ENCODE measurements at places on chromosomes 1 and 21.

GRCh38 chr1:115718011-115718754 is 50.3 kb downstream of the CASQ2 start:
- H3K27me3 ChIP-seq: no peaks in the 10 kb centered on the region
- H3K4me1 ChIP-seq: peaks cover 13% of the 10 kb centered on the region
- DNase-seq: peak; percentile 31
- no peak overlapping the region for H3K27ac ChIP-seq

DNA sequence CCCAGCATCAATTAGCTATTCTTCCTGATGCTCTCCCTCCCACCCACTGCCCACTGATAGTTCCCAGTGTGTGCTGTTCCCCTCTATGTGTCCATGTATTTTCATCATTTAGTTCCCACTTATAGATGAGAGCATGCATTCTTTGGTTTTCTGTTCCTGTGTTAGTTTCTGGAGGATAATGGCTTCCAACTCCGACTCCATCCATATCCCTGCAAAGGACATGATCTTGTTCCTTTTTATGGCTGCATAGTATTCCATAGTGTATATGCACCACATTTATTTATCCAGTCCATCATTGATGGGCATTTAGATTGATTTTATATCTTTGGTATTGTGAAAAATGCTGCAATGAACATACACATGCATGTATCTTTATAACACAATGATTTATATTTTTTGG is 30.2 kb downstream of the DISC1 start:
- no peak overlapping the region for H3K4me3 ChIP-seq
- H3K27ac ChIP-seq: no peak overlapping the region
- H3K4me1 ChIP-seq: no peaks in the 10 kb centered on the region
- H3K36me3 ChIP-seq: no peaks in the 10 kb centered on the region
- DNase-seq: no peak

DNA sequence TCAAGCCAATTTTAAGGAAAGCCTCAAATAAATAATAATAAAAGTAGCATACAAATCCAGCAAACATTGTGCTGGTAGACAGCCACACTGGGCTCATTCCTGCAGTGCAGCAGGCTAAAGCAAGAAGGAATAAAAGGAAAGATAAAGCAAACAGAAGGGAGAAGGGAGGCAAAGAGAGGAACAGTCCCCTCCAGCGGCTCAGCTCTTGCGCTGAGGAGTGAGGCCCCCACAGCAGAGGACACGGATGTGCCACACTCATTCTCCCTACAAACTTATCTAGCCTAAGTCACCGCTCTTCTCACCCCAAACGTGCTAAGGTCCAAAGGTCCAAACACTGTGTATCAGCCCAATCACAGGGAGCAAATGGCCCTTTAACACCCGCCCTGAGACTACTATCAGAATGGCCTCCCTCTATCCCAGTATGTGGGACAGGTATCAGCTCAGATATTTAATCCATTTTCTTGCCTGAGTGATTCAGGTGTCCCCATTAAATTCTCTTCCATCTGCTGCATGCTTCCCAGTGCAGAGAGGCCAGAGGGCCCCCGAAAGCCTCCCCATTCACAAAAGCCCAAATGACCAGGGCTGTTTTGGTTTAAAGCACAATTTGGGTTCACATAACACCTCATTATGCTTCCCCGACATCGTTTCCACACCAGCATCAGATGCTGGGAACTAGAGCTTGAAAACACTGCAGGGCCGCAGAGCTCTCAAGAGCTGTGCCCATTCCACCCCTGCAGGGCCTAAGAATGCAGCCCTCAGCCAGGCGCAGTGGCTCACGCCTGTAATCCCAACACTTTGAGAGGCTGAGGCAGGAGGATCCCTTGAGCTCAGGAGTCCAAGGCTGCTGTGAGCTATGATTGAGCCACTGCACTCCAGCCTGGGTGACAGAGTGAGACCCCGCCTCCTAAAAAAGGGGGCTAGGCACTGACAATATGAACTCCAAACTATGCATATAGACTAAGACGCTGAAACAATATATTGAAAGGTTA is 17.8 kb downstream of the CAPZB start:
- no peaks in the 10 kb centered on the region for H3K27me3 ChIP-seq
- no peak overlapping the region for H3K27ac ChIP-seq
- DNase-seq: no peak

DNA sequence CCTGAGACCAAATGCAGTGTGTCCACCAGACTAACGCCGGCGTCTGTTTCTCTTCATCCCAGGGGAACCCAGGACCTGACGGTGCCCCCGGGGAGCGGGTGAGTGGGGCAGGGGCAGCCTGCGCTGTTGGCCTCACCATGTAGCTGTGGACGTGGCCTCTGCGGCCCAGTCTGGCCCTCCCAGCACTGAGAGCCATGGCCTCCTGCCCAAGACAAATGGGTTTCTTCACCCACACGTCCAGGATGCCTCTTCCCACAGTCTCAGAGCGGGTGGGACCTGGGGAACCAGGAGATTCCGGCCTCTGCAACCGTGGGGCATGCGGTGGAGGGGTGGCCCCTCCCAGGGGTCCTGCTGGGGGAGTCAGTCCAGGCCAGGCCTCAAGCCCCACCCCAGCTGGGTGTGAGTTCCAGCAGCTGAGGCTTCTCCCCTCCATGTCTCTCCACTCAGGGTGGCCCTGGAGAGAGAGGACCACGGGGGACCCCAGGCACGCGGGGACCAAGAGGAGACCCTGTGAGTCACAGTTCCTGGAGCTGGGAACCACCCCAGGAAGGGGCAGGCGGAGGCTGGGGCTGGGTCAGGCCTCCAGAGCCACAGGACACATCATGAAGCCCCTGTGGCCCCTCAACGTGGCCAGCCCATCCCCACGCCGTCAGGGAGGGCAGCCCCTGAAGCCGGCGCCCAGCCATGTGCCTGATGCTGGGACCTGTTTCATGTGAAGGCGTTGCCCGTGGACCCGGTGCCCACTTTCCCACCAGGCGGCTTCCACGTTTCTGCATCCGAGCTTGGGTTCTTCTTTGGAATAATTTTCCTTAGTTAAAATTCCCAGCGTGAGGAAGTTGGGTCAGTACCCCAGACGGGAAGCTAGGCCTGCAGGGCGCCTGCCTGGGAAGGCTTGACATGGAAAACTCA is 11.0 kb downstream of the COL6A1 start:
- no peaks in the 10 kb centered on the region for H3K36me3 ChIP-seq
- H3K27ac ChIP-seq: no peak overlapping the region
- no peaks in the 10 kb centered on the region for H3K27me3 ChIP-seq
- peak; percentile 1 for DNase-seq
- no peaks in the 10 kb centered on the region for H3K4me1 ChIP-seq

- H3K36me3 ChIP-seq: no peaks in the 10 kb centered on the region
- peaks cover 15% of the 10 kb centered on the region for H3K4me1 ChIP-seq
- no peaks in the 10 kb centered on the region for H3K27me3 ChIP-seq
Observed at GRCh38 chr21:43881283-43881682, 16.3 kb downstream of the AGPAT3 start.

DNA sequence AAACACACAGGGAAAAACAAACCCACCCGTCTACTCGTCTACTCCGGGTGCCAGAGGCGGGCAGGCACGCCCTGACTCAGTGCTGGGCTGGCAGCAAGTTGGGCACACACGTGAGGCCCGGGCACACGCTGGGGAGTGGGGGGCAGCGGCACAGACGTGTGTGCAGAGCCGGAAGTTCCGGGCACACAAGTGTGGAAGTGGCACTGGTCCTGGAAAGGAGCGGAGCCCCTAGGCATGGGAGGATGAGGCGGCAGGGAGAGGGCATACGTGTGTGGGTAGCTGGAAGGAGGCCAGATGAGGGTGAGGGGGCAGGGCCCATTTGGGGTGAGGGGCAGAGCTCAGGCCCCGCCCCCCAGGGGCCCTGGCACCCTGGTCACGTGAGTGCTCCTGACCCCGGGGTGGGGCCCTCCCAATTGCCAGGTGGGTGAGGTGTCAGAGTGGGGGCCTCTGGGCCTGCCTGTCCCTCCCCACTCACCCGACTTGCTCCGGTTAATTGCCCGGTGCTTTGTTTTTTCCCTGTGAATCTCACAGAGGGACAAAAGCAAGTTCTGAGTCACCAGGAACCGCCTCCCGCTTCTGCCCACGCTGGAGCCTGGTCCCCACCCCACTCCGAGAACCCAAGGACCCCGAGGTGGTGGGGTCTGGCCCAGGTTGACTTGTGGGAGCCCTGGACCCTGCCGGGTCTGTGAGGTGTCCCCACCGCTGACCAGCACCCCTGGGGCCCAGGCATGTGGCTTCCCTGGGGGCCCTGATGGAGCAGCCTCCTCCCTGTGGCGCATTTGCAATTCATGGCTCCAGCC is 104.8 kb upstream of the CASZ1 start:
- no peaks in the 10 kb centered on the region for H3K36me3 ChIP-seq
- H3K27ac ChIP-seq: no peak overlapping the region
- no peak for DNase-seq
- peak overlapping the region; percentile 37 for H3K4me3 ChIP-seq

DNA sequence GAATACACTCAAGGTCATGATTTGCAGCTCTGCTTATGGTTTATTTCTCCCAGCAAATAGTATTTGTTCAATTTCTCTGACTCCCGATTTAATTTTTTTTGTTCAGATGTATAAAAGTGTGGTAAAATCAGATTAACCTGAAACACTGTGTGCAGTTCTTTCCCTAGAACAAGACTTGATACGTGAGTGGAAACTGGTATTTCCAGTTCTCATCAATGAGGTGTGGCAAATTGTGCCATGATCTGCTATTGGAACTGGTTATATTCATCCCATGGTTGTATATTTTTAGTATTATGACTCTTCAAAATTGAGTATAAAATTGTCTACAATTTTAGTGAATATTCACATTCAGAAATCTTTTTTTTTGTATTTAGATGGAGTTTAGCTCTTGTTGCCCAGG is 76.8 kb upstream of the IVNS1ABP start:
- no peaks in the 10 kb centered on the region for H3K36me3 ChIP-seq
- no peaks in the 10 kb centered on the region for H3K27me3 ChIP-seq
- H3K27ac ChIP-seq: no peak overlapping the region
- no peaks in the 10 kb centered on the region for H3K4me1 ChIP-seq
- no peak overlapping the region for H3K4me3 ChIP-seq

DNA sequence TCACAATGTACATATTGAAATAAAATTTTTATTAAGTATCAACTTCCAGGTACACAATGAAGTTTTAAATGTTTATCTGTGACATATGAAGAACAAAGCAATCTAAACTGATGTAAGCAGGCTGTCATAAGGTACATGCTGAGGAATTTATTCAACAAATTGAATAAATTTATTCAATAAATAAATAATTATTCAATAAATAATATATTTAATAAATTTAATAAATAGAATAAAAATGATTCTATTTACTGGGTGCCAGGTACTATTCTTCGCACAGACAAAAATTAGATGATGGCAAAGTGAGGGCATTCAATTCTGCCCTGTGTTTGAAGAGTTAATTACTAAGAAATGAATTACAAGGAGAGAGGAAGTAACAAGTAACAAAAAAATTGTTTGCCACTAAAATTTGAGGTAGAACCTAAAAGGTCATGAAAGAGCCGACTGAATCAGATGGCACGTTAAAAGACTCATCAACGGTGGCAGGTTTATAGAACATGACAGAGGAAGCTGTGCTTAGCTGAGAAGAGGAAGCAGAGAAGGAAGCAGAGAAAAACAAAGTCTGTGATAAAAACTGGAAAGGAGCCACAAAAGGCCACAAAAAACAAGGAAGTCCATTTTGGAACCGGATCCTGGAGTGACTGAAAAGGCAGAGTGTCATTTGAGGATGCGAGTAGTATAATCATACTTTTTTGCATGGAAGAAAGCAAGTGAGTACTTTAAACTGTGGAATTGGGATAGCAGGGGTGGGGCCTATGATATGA is 2.2 kb upstream of the USP24 start:
- peak; percentile 15 for DNase-seq
- no peaks in the 10 kb centered on the region for H3K27me3 ChIP-seq
- no peak overlapping the region for H3K4me3 ChIP-seq
- no peaks in the 10 kb centered on the region for H3K36me3 ChIP-seq

- H3K36me3 ChIP-seq: peaks cover 5% of the 10 kb centered on the region
- peaks cover 7% of the 10 kb centered on the region for H3K4me1 ChIP-seq
- no peaks in the 10 kb centered on the region for H3K27me3 ChIP-seq
- peak overlapping the region; percentile 86 for H3K27ac ChIP-seq
- no peak for DNase-seq
Observed at GRCh38 chr1:212034516-212035122, 738 bp downstream of the INTS7 start.

GRCh38 chr1:204320382-204320804 is 39.3 kb downstream of the PLEKHA6 start:
- H3K27me3 ChIP-seq: no peaks in the 10 kb centered on the region
- no peak overlapping the region for H3K27ac ChIP-seq
- peaks cover 26% of the 10 kb centered on the region for H3K4me1 ChIP-seq
- H3K4me3 ChIP-seq: no peak overlapping the region

- DNase-seq: no peak
- no peaks in the 10 kb centered on the region for H3K36me3 ChIP-seq
- no peaks in the 10 kb centered on the region for H3K4me1 ChIP-seq
- H3K27ac ChIP-seq: no peak overlapping the region
- H3K27me3 ChIP-seq: no peaks in the 10 kb centered on the region
Observed at GRCh38 chr1:110786802-110787327, 86.1 kb upstream of the CD53 start.

DNA sequence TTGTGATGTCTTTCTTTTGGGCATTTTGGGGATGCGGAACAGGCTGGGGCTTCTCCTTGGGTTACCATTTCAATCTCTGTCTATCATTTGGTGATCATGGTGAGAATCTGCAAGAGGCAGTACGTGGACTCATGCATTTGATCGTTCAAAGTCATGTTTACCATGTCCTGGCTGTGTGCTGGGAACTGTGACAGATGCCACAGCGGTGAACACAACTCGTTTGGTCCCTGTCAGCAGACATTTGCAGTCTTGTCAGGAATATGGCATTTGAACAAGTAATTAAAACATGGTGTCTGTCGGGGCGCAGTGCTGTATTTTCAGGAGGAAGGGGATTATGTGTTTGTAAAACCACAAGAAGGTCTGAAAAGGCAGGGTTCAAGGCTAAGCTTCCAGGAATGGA is 103.3 kb upstream of the IGSF21 start:
- no peak for DNase-seq
- H3K4me1 ChIP-seq: no peaks in the 10 kb centered on the region
- no peaks in the 10 kb centered on the region for H3K36me3 ChIP-seq
- no peak overlapping the region for H3K27ac ChIP-seq

- H3K4me3 ChIP-seq: no peak overlapping the region
- H3K36me3 ChIP-seq: peaks cover 58% of the 10 kb centered on the region
- no peaks in the 10 kb centered on the region for H3K27me3 ChIP-seq
- no peak for DNase-seq
- no peaks in the 10 kb centered on the region for H3K4me1 ChIP-seq
Observed at GRCh38 chr21:25944672-25945213, 210.0 kb downstream of the GABPA start.

GRCh38 chr1:7209336-7209735 is 424.1 kb downstream of the CAMTA1 start:
- peaks cover 4% of the 10 kb centered on the region for H3K27me3 ChIP-seq
- no peak for DNase-seq
- no peaks in the 10 kb centered on the region for H3K4me1 ChIP-seq
- no peak overlapping the region for H3K4me3 ChIP-seq
- no peaks in the 10 kb centered on the region for H3K36me3 ChIP-seq
- H3K27ac ChIP-seq: no peak overlapping the region

GRCh38 chr1:15951341-15952153 is 24.4 kb downstream of the ZBTB17 start:
- no peaks in the 10 kb centered on the region for H3K27me3 ChIP-seq
- DNase-seq: peak; percentile 87
- H3K4me3 ChIP-seq: peak overlapping the region; percentile 39
- H3K36me3 ChIP-seq: peaks cover 11% of the 10 kb centered on the region

- H3K4me3 ChIP-seq: no peak overlapping the region
- H3K4me1 ChIP-seq: no peaks in the 10 kb centered on the region
- H3K36me3 ChIP-seq: peaks cover 9% of the 10 kb centered on the region
- DNase-seq: no peak
Observed at GRCh38 chr1:230407351-230407750, 18.8 kb downstream of the PGBD5 start.

Data from SJCRH30 (cell line).